NCI-H2029 treated with DMSO at 0.1 percent for 48 hours (cell line): ENCODE measurements at places on chromosomes 1 and 21.
A peak's percentile ranks its signal among the peaks of the same experiment; 100 is the strongest.

- peak; percentile 9 for DNase-seq
Observed at GRCh38 chr1:170168265-170168664, 22.5 kb downstream of the NTMT2 start.

DNA sequence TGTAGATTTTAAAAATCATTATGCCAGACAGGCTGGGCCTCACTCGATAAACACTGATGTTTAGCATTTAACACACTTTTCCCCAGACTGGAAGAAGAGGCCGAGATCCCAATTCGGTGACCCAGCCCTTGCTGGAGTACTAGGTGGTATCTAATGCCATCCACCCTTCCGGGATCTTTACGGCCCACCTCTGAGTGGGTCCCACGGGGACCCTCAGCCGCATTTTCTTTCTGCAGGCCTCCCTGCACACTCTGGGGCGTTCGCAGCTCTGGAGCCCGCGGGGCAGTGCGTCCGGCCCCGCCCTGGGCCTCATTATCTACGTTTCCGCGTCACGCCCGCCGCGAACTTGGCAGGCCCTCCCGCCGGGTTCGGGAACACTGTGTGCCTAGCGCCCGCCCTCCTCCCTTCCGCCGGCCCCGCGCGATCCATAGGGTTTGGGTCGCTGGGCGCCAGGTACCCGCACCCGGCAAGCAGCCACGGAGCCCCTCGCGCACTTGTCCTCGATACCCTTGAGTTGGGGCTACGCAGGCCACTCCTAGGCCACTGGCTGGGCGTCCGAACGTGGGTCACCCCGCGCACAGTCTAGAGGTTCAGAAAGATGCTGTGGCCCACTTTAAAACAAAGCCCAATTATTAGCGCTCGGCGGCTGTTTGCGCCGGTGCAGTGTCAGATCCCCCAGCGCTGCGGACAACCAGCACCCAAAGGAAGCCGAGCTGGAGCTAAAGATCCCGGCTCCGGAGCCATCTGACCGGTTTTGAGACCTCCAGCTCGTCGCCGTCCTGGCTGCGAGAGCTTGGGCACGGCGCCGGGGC is 950 bp upstream of the EVA1C start:
- DNase-seq: no peak

DNA sequence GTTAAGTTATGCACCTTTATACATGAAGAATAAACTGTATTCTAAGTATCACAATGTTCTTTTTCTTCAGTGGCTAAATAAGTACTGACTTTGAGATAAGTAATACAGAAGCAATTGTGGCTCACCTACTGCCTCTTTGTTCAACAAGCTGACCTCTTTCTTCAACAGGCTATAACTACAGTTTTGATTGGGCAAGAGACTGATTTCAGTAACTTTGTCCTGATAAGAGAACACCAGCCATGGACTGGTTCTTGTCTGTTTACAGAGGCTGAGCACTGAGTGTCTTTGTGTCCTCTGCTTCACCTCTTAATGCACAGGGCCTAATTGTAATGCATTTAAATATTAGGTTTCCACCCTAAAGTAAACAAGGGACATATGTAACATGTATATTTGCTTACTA is 34.6 kb upstream of the PDE4B start:
- DNase-seq: no peak

DNA sequence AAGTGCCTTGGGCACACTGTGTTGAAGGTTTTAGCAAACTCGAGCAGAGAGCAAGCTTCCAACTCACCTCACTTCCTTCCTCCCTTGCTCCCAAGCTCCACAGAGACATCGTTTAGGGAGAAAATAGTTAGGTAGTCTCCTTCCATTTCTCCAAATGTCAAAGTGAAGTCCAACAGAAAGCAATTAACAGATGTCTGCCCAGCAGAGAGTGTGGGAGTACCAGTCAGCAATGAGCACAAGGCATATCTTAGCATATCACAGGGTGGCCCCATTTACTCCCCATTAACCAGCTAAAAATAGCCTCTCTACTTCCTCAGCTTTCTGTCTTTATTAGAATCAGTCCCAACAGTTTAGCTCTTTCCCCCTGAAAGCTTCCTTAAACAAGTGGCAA is 334.2 kb upstream of the CAMK1G start:
- DNase-seq: no peak

- DNase-seq: no peak
Observed at GRCh38 chr1:200172311-200172710, 144.8 kb downstream of the NR5A2 start.

DNA sequence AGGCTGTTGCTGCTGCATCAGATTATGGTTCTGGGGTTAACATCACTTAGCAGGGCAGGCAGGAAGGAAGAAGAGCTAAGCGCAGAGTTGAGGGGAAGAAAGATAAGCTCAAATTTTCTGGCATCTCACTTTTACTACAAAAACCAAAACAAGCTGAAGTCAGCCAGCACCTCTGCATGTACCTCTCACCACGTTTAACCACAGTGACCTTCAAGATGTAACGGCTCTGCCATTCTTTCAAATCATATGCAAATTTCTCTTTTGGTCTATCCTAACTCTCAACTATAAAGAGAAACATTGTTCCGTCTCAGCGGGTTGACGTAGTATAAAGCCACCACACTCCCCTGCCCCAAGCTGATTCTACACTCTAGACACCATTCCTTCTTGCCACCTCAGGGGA is 154.4 kb downstream of the OMA1 start:
- no peak for DNase-seq

GRCh38 chr1:160682983-160683865 is 28.4 kb downstream of the CD48 start:
- no peak for DNase-seq

GRCh38 chr1:206535853-206536188 is 28.5 kb downstream of the RASSF5 start:
- DNase-seq: no peak

DNA sequence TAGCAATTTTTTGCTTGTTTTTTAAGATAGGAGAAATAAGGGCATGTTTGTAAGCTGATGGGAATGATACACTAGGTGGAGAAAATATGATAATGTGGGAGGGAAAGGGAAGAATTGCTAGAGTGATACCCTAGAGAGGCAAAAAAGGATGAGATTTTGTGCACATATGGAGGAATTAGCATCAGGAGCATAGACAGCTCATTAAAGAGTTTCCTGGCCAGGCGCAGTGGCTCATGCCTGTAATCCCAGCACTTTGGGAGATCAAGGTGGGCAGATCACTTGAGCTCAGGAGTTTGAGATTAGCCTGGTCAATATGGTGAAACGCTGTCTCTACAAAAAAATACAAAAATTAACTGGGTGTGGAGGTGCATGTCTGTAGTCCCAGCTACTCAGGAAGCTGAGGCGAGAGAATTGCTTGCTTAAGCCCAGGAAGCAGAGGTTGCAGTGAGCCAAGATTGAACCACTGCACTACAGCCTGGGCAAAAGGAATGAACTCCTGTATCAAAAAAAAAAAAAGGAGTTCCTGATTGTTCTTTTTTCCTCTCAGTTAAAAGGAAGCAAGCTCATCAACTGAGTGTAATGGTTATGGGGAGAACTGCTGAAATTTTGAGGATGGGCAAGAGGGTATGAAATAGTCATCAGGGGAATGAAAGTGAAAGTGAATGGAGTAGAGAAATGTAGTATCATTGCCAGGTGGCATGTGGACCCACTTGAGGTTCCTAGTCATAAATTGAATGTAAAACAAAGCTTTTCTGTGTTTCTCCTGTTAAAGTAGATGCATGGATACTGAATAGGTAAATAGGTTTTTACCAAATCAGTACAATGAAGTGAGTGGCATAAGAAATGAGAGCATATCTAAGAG is 35.5 kb downstream of the SH3GLB1 start:
- DNase-seq: peak; percentile 67

DNA sequence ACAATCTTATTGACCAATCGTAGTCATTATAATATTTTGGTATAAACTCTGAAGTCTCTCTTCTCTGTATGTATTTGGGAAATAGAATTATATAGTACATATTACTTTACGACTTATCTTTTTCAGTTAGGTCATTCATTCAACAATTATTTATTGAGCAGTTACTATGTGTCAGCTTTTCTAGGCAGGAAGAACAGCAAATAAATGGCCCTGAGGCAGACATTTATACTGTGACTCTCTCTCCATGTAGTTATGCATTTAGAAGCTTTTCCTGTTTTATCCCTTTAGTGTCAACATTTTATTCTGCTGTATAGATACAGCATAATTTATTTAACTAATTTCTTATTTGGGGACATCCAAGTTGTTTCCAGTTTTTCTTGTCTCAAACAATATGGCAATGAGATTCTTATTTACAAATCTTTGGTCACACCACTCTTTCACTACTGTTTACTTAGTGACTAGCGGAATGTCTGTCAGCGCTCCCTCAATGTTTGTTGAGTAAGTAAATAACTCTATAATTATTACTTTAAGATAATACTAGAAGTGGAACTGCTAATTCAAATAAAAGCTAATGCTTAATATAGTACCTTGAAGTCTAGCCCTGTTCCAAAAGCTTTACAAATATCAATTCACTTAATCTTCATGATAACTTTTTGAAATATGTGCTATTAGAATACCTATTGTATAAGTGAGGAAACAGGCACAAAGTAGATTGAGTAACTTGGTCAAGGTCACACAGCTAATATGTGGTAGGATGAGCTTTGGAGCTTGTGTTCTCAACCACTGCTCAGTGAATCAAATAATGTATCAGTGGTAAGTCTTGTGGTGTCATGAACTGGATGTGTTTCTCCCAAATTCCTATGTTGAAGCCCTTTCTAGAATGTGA is 465.6 kb downstream of the SIPA1L2 start:
- no peak for DNase-seq
